ENCODE measurements at places on chromosomes 3 and 15.

DNA sequence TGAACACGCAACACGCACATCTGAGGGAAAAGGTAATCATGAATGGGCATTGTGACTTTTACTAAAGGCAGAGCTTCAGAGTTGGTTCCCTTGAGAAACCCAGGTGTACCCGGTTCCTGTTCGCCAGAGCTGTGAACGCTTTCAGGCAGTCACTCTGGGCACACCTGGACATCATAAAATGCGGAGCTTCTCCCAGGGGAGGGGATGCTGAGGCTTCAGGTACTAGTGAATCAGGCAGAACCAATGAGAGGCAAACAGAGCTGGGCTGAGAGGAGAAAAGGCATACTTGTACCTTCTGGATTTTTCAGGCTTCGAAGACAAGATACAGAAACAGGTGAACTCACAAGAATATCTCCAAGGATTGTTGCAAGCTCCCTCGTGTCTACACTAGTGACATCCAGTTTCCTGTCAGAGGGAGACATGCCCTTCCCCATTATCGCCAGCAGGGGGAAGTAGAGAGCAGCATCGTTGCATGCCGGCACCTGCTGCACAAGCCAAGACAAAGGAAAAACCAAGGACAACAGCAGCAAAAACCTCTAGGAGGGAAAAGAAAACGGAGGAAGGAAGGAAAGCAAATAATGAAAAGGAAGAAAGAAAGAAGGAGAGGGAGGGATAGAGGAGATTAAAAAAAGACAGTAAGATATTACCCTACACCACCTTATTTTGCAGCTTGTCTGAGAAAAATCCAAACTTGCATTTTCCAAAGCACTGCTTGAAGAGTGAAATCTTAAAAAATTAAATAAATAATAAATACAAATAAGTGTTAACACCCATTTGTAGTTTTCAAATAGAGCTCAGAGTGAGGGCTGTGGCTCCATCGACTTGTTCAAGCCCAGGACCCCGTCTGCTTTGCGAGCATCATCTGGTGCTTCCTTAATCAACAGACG, 2.0 kb downstream of the AHSG start:
- peak; percentile 79 for DNase-seq

DNA sequence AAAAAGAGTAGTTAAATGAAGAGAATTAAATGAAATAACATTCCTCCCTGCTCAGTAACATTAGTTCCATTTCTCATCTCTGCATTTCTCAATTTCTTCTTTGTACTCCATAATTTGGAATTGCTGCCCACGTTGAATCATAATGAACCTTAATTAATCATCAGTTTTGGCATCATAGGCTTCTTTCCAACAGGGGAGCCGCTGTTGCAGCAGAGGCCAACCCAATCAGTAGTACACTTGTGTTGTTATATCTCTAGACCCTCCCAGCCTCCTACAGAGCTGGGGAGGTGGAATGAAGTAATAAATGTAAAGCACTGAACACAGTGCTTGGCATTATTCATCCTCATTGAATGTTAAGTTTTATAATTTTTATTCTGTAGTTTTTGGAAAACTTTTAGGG, 240.7 kb downstream of the CHST2 start:
- DNase-seq: peak; percentile 22

DNA sequence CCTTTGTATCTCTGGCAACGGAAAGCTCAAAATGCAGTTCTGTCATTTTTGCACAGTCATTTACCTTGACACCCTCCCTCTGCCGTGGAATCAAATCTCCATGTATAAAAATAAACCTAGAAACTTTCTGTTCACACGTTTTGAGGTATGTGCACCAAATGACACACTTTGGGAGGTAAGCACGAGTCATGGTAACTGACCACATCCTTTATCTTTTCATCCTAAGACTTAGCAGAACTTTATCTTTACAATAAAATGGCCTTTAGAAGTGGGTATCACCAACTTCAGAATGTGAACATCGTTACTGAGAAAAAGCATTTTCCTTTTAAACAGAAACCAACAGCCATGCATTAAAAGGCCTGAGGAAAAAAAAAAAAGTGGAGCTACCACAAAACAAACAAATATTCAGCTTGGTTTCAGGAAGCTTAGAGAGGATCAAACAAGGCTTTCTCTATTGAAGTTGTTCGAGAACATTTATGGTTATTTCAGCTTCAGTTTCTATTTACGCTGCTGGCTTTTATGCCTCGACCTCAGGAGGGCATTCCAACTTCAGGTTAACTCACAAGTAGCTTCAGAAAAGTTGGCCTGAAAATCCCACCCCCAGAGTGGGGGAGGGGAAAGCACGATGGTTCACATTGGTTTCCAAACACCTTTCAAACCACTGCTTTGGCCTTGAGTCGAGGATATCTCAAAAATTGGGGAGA, 171.1 kb upstream of the ICE2 start:
- no peak for DNase-seq

- no peak for DNase-seq
Measured at GRCh38 chr3:63056932-63057331, 181.7 kb upstream of the CADPS start.

- no peak for DNase-seq
Measured at GRCh38 chr3:108181172-108181571, 41.1 kb downstream of the IFT57 start.

- DNase-seq: peak; percentile 16
Measured at GRCh38 chr3:173398111-173398479, 551 bp downstream of the NLGN1 start.

GRCh38 chr15:82178061-82178460, 84.5 kb downstream of the EFL1 start:
- peak; percentile 84 for DNase-seq

DNA sequence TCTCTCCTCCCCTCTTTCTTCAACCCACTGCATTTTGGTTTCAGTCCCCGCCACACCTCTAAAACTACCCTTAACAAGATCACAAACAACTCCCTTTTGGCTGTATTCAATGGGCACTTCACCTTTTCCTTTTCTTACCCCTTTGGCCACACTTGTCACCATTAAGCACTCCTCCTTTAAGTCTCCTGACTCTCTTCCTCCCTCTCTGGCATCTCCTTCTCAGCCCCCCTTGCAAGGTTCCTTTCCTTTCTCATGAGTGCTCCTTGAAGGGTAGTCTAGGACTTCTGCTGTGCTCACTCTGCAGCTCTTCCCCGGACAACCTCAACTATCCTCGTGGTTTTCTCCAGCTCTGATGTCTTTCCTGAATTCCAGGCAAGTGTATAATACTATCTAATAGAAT, 103.7 kb downstream of the RPL22L1 start:
- no peak for DNase-seq

- peak; percentile 29 for DNase-seq
Measured at GRCh38 chr15:22995795-22996194, 15.6 kb upstream of the CYFIP1 start.

DNA sequence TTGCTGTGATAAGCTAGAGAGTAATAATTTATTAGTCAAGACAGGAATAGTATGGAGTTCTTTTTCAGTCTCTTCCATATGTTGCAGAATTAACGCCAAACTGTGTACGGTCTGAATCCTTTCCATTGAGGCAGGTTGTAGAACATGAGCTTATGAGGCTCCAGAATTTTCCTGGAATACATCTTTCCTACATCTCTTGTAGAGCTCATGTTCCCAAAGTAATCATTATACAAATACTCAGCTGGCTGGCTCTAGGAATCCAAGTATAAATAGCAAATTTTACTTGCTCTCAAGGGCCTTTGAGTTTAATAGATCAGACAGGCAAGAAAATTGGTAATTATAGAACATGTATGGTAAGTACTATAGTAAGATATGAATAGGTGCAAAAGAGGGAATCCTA, 419.4 kb downstream of the RBMS3 start:
- no peak for DNase-seq

GRCh38 chr3:58411036-58411435, 22.6 kb downstream of the PDHB start:
- peak; percentile 30 for DNase-seq

GRCh38 chr15:81126892-81127291, 7.2 kb upstream of the CFAP161 start:
- DNase-seq: no peak

DNA sequence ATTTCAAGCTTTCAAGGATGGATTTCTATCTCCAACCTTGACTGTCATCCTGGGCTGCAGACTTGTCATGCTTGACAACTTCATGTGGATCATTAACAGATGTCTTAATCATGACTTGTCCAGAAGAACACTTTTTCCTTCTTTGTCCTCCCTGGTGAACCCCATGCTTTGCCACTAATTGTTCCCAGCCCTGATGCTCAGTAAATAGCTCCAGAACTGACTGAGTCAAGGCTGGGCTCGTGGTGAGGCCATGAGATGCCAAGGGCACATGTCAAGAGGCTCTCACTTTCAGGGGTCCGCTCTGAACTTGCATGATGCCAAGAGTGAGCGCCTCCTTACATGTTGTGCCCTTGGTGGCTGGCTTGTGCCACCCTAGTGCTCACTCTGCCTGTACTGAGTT, 48.9 kb upstream of the KY start:
- no peak for DNase-seq

- peak; percentile 66 for DNase-seq
Measured at GRCh38 chr15:90956274-90957030, 1.8 kb downstream of the RCCD1 start.

DNA sequence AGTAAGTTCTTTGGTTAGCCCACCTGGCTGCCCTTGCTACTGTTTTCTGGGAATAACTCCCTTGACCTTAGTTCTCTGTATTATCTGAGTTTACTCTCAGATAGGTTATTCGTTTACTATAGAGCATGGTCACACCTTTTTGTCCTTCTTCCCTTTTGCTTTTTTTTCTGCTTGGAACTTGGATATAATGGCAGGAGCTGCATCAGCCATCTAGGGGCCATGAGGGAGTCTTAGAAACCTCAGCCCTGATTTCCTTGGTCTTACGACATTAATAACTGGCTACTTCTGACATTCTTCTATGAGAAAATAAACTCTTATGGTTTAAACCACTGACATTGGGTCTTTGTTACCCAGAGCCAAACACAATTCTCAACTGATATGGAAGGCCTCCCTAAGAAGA, 3.4 kb upstream of the SLC51B start:
- no peak for DNase-seq

DNA sequence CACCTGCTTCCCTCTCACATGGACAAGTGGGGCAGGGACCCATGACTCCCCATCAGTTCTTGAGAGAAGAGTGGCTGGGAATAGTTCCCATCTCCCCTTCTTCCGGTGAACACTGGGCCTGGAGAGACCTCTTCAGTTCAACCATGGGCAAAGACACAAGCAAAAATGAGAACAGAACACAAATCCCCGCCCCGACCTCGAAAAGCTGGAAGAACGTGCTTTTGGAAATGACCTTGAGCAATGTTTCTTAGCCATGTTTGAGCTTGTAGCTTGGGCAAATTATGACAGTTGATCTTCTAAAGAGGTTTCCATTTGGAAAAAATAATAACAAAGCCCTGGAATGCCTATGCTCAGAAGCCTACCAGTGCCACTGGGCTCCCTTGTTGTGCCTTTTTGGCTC, 59.0 kb downstream of the FAM174B start:
- DNase-seq: peak; percentile 39

DNA sequence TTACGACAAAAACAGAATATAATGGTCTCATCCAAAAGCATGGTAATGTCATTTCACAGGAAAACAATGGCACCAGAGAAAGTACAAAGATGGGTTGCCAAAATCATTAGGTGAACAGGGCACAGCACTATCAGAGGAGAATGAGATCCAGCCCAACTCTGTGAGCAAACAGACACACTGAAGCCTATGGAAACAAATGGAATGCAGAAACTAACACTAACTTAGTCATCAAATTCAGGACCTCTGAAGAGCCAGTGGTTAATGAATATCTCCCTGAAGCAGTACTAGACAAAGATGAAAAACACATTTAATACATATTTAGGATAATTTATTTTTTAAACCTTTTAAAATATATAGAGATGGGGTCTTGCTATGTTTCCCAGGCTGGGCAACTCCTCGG, 14.6 kb upstream of the RPS17 start:
- peak; percentile 23 for DNase-seq

GRCh38 chr3:64873400-64873799, 185.6 kb upstream of the ADAMTS9 start:
- DNase-seq: no peak

DNA sequence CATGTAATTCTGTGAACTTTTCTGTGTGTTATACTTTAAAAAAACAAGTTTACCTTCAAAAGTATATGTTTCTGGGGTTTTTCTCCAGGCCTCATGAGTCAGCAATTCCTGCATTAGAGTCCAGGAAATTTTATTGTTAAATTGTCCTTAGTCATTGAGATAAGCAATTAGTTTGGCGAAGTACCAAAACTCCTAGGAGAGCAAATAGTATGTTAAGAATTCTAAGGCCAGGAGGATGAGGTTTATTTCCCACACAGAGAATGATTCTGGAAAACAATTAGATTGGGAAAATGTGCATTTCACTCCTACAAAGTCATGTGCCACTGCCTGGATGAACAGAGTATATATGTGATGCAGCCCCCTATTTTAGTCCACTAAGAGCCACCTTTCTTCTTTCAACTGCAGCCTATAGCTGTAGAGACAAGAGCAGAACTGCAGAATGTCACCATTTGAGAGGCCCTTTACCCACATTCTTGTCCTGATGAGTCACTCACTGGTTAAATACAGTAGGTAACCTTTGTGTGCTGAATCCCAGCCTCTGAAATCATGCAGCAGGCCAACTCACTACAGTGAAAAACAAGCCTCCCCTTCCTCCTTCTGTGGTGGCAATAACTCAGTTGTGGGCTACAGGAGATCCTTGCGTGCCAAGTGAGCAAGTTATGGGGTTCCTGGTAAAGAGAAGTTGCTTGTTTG, 452.8 kb upstream of the THBS1 start:
- DNase-seq: peak; percentile 83

DNA sequence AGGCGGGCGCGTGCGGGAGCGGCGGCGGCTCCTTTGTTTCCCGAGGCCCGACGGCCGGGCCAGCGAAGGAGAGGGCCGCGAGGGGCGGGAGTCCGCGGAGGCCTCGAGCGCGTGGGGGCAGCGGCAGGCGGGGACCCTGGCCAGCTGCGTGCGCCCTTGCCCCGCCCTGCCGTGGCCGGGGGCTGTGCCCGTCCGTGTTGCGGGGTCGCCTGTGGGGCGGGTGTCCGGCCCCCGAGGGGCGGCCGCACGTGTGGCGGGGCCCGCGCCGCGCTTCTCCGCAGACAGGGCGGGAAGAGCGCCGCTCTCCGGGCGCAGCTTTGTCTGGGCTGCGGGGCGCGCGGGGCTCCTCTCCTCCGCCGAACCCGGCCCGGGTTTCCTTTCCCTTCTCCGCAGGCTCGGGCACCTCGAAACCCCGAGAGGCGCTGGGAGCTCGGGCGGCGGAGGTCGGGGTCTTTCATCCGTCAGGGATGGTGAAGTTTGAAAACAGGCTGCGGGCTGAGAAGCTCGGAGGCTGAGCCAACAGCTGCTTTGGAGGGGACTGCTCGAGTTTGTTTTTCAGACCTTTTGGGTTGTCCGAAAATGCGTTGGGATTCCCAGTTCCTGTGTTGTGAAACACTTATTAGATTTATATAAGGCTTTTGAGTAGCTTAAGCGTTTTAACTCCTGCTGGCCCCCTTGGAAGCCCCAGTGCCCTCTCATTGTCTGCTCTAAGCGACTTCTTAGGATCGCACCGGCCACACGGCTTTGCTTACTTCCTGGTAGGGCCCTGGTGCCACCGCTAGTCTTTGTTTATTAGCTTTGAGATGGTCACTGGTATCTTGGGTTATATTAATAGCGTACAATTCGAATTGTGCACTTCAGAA, 817 bp downstream of the USP3 start:
- DNase-seq: peak; percentile 61

GRCh38 chr15:89926158-89926557, 13.4 kb upstream of the ARPIN start:
- DNase-seq: no peak

GRCh38 chr15:98703126-98703685, 54.9 kb downstream of the IGF1R start:
- no peak for DNase-seq
